ENCODE measurements at places on chromosomes 6 and 20. TPM values are rescaled to one million over a fixed set of nuclear protein-coding genes. Genes with fewer than 3 reads are reported as not detected.

Gene RAD21L1
- total RNA-seq, result 1.3 TPM

Gene PAQR8
- 7.1 TPM for total RNA-seq

Gene GGT7
- total RNA-seq, result 18.3 TPM

Gene CLPSL2
- not detected for total RNA-seq

Gene TRDN
- total RNA-seq, result 0.20 TPM

Gene CLDN20
- not detected for total RNA-seq

Gene LHFPL5
- not detected for total RNA-seq

Gene GTPBP2
- 162 TPM for total RNA-seq

Gene SPAG4
- 9.6 TPM for total RNA-seq

Gene TBX18
- total RNA-seq, result 28.0 TPM

GRCh38 chr6:7505189-7505699, 36.2 kb upstream of the DSP start:
- no peak for DNase-seq
- no peak overlapping the region for H3K4me3 ChIP-seq

GRCh38 chr6:110990840-110991576, 9.2 kb downstream of the RPF2 start:
- no peaks in the 10 kb centered on the region for H3K27me3 ChIP-seq
- H3K36me3 ChIP-seq, result peaks cover 94% of the 10 kb centered on the region
- no peak overlapping the region for H3K27ac ChIP-seq
- H3K4me3 ChIP-seq, result no peak overlapping the region
- H3K4me1 ChIP-seq, result no peaks in the 10 kb centered on the region

DNA sequence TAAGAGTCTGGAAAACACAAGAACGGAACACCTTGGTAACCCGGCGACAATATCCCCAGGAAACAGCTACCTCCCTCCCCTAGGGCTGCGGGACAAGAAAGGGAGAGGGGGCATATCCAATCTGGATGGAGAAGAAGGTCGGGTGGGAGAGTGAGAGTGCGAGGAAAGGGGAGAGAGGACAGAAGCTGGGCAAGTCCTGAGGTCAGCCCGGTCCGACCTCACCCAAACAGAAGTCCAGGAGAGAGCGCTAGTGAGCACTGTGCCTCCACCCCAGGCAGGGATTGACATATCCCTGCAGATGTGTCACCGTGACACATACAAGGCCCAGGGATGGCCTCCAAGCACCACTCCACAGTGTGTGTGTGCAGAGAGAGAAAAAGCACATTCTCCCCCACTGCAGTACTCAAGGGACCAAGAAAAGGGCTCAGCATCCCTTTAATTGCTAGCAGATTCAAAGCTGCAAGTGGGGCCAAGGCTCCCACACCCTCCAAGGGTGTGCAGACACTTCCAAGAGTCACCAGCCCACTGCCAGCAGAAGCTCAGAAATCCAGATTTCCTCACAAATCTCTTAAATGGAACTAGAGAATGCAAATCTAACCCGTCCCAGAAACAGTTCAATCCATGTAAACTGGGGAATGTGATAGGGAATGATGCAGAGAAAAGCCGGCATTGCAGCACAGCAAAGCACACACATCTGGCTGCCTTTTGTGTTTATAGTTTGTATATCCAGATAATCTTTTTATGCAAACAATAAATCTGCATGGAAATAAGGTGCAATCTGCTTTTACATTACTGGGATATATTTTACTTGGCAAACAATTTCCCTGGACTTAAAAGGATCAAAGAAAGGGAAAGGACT, 3.1 kb downstream of the PXDC1 start:
- H3K27ac ChIP-seq, result no peak overlapping the region
- no peak overlapping the region for H3K4me3 ChIP-seq
- peaks cover 31% of the 10 kb centered on the region for H3K27me3 ChIP-seq
- H3K36me3 ChIP-seq, result no peaks in the 10 kb centered on the region
- peaks cover 26% of the 10 kb centered on the region for H3K4me1 ChIP-seq

DNA sequence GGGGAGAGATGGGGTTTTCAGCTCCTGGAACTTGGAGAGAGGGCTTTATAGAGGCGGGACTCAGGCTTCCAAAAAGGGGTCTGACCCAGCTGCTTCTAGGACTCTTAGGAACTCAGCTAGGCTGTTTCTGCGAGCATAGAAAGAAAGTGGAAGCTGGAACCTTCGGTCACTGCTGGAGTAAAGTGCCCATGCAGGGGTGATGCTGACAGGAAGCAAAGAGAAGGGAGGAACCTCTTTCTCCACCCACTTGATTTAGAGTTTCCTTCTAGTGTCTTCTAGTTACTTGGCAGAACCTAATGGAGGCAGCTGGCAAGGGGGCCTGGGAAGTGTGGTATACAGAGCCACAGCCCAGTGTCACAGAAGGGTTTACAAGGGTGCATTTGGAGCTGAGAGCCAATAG, 283.6 kb downstream of the QKI start:
- peaks cover 35% of the 10 kb centered on the region for H3K27me3 ChIP-seq
- no peak overlapping the region for H3K4me3 ChIP-seq
- H3K36me3 ChIP-seq, result no peaks in the 10 kb centered on the region
- no peaks in the 10 kb centered on the region for H3K4me1 ChIP-seq
- no peak for DNase-seq

- H3K27ac ChIP-seq, result no peak overlapping the region
- H3K27me3 ChIP-seq, result peaks cover 95% of the 10 kb centered on the region
- no peak overlapping the region for H3K4me3 ChIP-seq
- no peaks in the 10 kb centered on the region for H3K36me3 ChIP-seq
- no peak for DNase-seq
Measured at GRCh38 chr20:63122626-63123025, 93.3 kb downstream of the YTHDF1 start.

DNA sequence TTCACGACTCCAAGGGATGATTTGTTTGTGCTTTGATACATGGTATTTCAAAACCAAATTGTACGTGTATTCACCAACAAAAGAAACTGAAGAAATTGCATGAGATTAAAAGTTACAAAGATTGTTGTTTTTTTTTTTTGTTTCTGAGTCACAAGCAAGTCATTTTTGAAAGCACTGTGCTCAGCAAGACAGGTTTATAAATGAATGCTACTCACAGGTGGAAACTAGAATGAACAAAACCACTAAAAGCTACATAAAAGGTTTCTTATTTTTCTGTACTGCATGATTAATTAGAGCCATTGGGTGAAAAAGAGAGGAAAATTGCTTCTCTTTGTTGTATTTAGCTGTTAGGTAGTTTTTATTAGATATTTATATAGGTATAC, 90.2 kb upstream of the RIPOR2 start:
- no peak overlapping the region for H3K4me3 ChIP-seq
- H3K36me3 ChIP-seq, result no peaks in the 10 kb centered on the region
- no peak overlapping the region for H3K27ac ChIP-seq
- H3K27me3 ChIP-seq, result peaks cover 9% of the 10 kb centered on the region
- no peak for DNase-seq
- H3K4me1 ChIP-seq, result peaks cover 4% of the 10 kb centered on the region

DNA sequence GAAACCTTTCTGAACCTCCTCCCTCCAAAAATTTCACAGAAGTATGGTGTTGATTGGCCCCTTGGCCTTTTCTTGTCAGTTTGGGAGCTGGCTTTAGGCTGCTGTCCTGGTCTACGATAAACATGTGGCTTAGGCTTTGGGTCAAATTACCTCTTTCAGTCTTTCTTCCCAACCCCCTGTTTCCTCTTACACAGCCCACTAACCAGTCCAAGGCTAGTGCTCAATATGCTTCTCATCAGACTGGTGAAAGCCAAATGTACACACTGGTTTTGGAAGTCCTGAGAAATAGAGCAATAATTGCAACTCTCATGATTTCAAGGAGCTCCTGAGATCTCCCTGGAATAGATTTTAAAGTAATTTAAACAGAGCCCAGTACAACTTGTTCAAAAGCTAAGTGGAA, 933.7 kb upstream of the GJE1 start:
- no peaks in the 10 kb centered on the region for H3K27me3 ChIP-seq
- H3K4me1 ChIP-seq, result no peaks in the 10 kb centered on the region
- no peak for DNase-seq
- H3K27ac ChIP-seq, result no peak overlapping the region
- H3K36me3 ChIP-seq, result no peaks in the 10 kb centered on the region
- no peak overlapping the region for H3K4me3 ChIP-seq

- H3K4me1 ChIP-seq, result no peaks in the 10 kb centered on the region
- H3K36me3 ChIP-seq, result no peaks in the 10 kb centered on the region
- no peak for DNase-seq
Measured at GRCh38 chr6:110125361-110125760, 54.1 kb downstream of the WASF1 start.

- H3K36me3 ChIP-seq, result no peaks in the 10 kb centered on the region
- no peaks in the 10 kb centered on the region for H3K4me1 ChIP-seq
- H3K27me3 ChIP-seq, result no peaks in the 10 kb centered on the region
- no peak overlapping the region for H3K4me3 ChIP-seq
- no peak for DNase-seq
Measured at GRCh38 chr20:25100914-25101313, 19.0 kb upstream of the VSX1 start.

GRCh38 chr20:289693-290083, 862 bp downstream of the C20orf96 start:
- H3K27ac ChIP-seq, result peak overlapping the region; percentile 87
- peaks cover 4% of the 10 kb centered on the region for H3K4me1 ChIP-seq
- no peaks in the 10 kb centered on the region for H3K27me3 ChIP-seq
- DNase-seq, result no peak
- H3K36me3 ChIP-seq, result peaks cover 8% of the 10 kb centered on the region

- no peak overlapping the region for H3K4me3 ChIP-seq
- H3K27me3 ChIP-seq, result no peaks in the 10 kb centered on the region
- no peaks in the 10 kb centered on the region for H3K36me3 ChIP-seq
- H3K27ac ChIP-seq, result no peak overlapping the region
- no peak for DNase-seq
Measured at GRCh38 chr20:12902992-12903391, 105.8 kb upstream of the SPTLC3 start.
